ENCODE measurements at places on chromosomes 1 and 21. TPM values are rescaled to one million over a fixed set of nuclear protein-coding genes. Genes with fewer than 3 reads are reported as not detected.

- DNase-seq, result no peak
Measured at GRCh38 chr1:230215529-230215928, 148.5 kb downstream of the GALNT2 start.

DNA sequence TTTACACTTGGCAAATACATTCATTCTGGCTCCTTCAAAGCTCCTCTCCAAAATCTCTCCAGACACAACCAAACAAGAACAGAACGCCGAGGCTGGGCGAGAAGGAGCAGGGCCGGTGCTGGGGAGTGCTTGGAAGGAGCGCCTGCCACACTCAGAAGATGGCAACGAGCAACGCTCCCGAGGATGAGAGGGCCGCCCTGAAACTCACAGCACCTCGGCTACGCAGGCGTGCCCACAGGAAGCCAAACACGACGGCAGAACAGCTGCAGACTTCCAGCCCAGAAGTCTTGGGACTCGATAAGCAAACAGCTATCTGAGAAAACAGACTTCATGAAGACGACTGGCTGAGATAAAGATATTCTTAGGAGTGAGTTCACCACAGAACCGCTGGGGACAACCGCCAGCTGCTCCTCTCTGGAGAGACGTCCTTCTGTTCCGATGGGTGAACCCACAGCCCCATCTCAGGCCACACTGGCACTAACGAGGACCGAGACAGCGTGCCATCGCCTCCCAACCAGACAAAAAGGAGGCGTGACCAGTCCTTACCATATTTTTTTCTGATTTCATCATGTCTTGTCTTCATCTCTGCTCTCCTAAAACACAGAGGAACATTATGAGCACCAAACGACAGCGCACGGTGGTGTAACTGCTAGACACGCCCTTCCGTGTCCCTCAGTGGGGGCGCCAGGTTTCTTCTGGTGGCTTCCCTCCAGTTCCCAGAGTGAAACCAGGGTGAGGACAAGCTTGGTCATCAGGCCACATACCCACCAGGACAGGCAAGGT, 18.6 kb downstream of the PTTG1IP start:
- no peak for DNase-seq

GRCh38 chr1:198559362-198559761, 18.9 kb upstream of the ATP6V1G3 start:
- DNase-seq, result peak; percentile 44

- no peak for DNase-seq
Measured at GRCh38 chr1:219880765-219881457, 47.4 kb downstream of the SLC30A10 start.

Gene OR6F1
- total RNA-seq, result not detected

Gene SLC44A3
- total RNA-seq, result 1.5 TPM

Data from LHCN-M2 (cell line).